ENCODE measurements at places on chromosomes 5 and 9.

DNA sequence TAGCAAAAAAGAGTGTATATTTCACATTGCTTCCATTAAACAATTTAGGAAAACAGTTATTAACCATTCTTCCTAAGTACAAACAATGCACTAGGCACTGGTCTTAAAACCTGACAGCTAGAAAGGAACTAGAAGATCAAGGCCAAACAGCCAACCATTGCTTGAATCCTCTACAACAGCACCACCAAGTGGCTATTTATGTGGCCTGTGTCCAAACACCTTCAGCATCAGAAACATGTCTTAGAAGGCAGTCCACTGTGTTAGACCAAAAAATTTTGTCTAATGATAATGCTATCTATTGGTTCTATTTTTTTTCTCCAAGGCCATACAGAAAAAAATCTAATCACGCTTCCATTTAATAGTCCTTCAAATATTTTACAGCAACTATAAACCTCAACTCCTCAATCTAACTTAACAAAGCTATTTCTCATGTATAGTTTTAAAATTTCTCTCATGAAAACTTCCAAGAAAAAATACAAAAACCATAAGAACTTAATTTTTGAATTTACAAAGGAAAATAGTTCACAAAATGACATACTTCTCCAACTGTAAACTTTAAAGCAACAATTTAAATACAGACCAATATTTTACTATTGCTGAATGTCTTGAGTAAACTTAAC is 36.1 kb downstream of the CAAP1 start:
- DNase-seq, result no peak

DNA sequence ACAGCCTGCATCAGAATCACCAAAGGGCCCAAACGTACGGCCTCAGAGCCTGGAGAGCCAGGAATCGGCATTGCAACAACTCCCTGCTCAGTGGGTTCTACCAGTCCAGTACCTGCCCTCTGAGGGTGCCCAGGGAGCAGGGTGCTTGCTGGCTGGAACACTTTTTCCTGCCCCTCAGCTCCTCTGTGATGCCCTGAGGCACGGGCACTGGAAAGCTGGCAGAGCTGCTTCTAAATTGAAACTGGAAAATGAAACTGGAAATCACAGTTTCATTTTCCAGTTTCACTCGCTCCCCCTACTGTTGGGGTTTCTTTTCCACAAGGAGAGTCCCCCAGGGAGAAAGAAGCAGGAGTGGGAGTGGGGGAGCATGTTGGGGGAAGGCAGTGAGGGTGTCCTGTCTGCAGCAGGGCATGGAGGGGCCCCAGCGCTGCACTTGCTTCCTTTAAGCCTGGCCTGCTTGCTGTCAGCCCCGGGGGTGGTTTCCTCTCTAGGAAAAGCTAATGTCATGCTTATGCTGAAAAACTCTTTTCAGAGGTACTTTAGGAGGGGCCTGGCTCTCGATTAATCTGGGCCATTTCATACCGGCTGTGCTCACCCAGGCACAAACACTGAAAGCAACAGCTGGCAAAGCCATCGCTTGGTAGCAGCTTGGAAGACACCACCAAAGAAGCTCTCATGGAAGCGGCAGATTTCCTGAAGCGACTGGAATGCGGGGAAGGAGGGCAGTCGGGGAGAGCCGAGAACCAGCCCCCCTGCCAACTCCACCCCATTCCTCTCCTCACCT is 26.2 kb downstream of the IRF1 start:
- DNase-seq, result no peak

- peak; percentile 63 for DNase-seq
Observed at GRCh38 chr5:37615184-37615583, 224.7 kb downstream of the GDNF start.

GRCh38 chr5:154758493-154758892 is 3.3 kb downstream of the LARP1 start:
- no peak for DNase-seq

DNA sequence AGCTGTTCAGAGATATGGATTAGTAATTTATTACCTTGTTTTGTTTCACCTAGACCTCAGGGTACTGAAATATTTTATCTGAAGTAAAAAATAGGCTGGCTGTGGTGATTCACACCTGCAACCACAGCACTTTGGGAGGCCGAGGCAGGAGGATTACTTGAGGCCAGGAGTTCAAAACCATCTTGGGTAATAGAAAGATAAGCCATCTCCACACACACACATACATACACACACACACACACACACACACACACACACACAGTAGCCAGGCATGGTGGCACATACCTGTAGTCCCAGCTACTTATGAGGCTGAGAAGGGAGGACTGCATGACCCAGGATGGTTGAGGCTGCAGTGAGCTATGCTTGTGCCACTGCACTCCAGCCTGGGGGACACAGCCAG is 3.7 kb downstream of the ANXA2R start:
- DNase-seq, result no peak

DNA sequence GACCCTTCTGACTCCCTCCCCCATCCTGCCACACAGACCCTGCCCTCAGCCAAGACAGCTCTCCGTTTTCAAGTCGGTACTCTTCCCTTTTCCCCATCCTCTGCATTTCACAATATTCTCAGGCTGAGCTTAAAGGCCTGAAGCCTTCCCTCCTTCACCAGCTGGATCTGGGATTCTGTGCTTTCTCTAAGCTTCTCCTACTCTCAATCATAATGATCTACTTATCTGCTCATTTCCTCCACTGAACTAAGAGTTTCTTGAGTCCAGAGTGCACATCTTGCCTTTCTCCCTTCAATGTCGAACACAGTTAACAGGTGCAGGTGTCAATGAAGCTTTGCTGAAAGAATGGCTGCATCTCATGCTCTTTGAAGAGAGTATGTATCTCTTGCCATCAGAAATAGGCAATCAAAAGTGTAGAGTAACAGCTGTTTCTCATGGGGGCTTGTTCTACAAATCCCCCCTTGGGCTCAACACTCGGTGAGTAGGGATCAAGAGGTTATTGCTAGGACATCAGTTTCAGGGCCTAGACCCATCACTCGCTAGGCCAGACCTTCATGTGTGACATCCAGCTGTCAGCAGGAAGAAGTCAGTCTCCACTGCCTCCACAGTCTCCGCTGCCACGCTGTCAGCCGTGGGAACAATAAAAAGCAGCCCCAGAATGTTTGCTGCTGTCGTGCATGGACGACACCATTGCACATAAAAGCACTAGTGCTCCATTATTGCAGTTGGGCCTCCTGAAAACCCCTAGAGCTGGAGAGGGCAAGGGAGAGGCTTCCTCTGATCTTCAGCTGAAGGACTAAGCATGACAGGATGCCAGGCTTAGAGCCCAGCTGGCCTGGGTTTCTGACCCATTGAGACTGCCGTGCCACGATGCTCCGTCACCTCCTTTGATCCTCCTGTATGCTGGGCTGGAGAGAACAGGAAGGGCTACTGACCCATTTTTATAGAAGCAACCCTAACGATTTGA is 23.7 kb downstream of the TRAF1 start:
- no peak for DNase-seq
